ENCODE measurements at places on chromosomes 12 and 14. TPM values are rescaled to one million over a fixed set of nuclear protein-coding genes. Genes with fewer than 3 reads are reported as not detected.
A peak's percentile ranks its signal among the peaks of the same experiment; 100 is the strongest.

Gene KRT72
- total RNA-seq, result not detected

Gene EXOC3L4
- total RNA-seq, result 0.66 TPM

Gene OTUB2
- total RNA-seq, result 0.73 TPM

Gene ZCRB1
- 28.0 TPM for total RNA-seq

Gene ANKRD33
- total RNA-seq, result not detected

Gene RNASE7
- 1.6 TPM for total RNA-seq

Gene IKBIP
- 12.3 TPM for total RNA-seq

Gene PRPH
- total RNA-seq, result 0.96 TPM

Gene FGF23
- total RNA-seq, result not detected

Gene PDE3A
- 9.4 TPM for total RNA-seq

Gene TCL1A
- not detected for total RNA-seq

Gene ERP27
- total RNA-seq, result 7.8 TPM

Gene DLK1
- total RNA-seq, result 5.2 TPM

Gene FZD10
- 0.48 TPM for total RNA-seq

Gene TAC3
- not detected for total RNA-seq

GRCh38 chr12:74285773-74286172 is 251.9 kb upstream of the ATXN7L3B start:
- no peak for DNase-seq

DNA sequence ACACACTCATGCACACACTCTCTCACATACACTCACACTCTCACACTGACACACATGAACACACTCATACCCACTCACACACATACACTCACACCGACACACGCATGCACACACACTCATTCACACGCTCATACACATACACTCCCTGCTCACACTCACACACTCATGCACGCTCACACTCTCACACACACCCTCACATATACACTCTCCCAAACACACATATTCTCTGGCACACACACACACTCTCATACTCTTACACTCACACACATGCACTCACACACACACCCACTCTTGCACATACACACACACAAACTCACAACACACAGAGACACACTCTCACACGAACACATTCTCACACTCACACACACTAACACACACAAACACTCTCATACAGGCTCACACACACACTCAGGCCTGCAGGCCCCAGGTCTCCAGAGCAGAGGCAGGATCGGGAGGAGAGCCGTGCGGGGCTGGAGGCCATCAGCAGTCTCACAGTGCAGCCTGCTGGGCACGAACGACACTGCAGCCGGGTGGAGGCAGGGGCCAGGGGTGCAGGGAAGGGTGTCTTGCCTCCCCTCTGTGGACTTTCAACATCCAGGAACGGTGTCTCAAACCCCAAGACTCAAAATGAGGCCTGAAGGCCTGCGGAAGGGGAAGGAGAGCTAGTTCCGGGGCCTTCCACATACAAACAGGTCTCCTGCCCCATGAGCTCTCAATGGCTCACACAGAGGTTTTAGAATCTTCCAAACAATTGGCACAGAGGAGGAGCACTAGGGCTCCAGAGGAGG is 148.7 kb downstream of the ANO2 start:
- no peak for DNase-seq

DNA sequence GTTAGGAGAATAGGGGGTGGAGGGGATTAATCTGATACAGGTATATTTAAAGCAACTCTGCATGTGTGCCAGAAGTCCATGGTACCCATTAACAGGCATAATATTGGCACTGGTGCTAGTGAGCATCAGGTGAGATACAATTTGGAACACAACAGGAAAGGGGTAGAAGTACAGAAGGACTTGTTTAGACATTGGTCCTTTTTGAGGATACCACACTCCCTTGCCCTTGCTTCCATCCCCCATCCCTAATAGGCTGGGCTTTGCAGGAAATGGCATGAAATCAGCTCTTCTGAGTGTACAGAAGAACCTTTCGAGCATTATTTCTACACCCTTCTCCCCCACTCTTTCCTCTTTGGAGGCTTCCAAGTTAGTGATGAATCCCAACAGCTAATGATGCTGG is 16.4 kb downstream of the PCBP2 start:
- DNase-seq, result no peak

DNA sequence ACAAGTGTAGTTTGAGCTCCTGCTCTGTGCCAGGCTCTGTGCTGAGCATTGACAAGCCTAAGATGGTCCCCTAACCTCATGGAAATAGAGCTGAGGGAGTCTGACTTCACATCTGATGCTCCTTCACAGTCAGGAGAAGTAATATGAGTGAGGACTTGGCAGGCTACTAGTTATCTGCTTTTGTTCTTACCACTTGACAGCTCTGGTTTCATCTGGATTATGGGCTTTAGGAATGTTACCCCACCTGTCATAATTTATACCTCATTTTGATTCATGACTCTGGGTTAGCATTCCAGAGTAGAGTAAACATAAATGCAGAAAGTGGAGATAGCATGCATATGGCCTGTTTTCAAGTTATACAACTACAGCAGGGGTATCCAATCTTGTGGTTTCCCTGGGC is 40.5 kb downstream of the ATP6V1D start:
- no peak for DNase-seq

DNA sequence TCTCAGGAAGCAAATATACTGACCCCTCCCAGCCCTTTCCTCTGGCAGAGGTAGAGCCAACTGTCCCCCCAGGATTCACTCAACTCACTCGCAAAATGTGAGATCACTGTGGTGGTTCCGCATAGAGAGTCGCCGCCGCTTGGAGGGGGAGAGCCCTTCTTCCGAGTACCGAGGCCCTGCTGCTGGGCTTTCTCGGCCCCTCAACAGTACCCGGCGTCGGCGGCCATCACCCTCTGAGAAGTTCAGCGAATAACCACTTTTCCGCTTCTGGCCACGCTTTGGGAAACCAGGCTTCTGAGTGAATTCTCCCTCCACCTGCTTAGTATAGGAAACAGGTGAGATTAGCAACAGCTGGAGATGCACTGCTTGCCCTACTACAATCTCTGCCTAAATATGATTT is 31.1 kb downstream of the BAZ2A start:
- DNase-seq, result no peak

DNA sequence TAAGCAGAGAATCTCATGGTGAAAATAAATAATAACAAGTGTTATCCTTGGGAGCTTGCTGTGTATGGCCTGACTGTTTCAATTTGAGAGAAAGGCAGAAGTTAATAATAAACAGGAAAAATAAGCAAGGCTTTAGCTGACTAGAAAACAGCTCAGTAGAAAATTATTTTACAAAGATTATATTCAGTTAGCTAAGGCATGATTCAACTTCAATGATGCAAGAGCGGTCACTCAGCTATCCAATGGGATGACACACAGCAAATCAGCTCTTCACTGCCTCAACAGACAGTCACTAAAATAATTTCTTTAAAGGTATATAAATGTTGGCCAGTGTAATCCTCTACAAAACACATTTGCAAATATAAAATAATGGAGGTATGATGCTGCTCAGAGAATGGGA is 18.6 kb downstream of the GSTZ1 start:
- no peak for DNase-seq

DNA sequence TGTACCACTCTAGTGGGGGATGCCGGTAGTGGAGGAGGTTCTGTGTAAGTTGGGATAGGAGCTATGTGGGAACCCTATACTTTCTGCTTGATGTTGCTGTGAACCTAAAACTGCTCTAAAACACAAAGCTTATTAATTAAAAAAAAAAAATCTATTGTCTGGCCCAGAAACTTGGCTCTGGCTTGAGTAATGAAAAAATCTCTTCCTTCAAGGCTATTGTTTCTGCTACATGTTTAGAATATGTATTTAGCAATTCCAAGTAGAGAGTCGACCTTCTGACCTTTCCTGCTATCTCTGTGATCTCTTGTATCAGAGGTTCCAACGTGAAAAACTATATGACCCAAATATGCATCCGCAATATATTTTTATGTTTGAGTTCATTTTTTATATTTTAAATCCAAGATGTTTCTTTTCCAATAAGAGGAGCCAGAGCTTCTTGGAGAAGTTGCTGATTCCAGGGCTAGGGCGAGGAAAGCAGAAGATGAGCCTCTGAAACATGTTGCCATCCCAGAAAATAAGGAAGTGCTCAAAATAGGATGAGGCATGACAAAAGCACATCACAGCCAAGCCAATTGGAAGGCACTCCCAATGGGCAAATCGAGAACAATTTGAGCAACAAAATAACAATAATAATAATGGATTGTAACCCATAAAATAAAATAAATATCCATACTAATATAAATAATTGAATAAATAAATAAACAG is 184.6 kb upstream of the TMEM260 start:
- no peak for DNase-seq

- DNase-seq, result no peak
These were observed 227.1 kb upstream of the KRR1 start for GRCh38 chr12:75738486-75738885.

GRCh38 chr12:6135071-6135470 is 10.6 kb upstream of the VWF start:
- no peak for DNase-seq

- DNase-seq, result no peak
These were observed 1.9 kb upstream of the MYF5 start for GRCh38 chr12:80714846-80715245.

DNA sequence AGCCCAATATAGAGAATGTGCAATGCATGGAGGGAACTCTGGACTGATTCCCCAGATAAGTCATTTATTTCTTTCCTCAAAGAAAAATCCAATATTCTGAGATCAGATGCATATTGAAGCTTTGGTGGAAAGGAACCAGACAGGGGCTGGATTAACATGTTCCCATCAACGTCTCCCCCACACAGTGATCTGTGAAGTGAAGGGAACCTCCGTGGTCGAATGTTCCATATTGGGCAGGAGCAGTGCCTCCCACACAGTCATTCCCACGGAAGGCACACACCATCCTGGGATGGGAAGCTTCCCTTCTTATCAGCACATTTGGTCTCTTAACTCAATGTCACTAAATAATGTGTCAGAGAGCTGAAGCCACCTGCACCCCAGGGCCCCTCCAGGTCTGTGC is 247.1 kb downstream of the BCL11B start:
- no peak for DNase-seq

DNA sequence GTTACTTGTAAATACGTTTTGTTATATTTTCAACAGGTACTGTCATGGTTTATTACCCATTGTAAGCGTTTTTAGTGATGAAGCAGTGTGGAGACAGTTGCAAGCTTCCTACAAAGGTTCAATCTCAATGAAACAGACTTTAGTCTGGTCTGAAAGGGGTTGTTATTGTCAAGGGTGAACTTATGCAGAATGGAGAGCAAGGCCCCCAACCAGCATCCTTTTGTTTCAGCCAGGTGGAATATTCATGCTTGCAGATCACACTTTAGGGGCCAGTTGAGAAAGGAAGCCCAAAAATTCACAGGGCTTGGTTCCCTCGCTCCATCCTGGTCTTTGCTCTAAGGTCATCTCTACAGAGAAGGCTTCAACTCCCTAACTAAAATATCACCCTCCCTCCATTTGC is 103.7 kb downstream of the PRICKLE1 start:
- no peak for DNase-seq

GRCh38 chr14:45082420-45082819 is 1.5 kb upstream of the PRPF39 start:
- no peak for DNase-seq

- no peak for DNase-seq
These were observed 9.9 kb downstream of the DPF3 start for GRCh38 chr14:72883961-72884360.

GRCh38 chr12:5745251-5745888 is 199.7 kb downstream of the ANO2 start:
- DNase-seq, result no peak

DNA sequence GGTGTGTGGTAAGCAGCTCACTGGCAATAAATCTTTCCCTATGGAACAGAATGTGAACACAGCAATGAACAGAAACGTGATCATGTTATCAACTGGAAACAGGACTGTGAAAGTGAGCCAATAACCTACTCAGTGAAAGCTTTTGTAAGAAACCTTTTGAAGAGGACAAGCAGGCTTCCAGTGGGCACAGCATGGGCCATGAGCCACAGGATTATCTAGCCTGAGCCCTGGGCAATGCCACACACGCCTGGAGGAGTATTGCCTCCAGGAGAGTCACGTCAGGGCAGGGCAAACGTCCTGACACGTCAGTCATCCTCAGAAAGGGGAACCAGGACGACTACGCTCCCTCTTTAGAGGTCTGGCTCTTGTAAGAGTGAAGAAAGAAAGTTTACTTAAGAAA is 32.3 kb downstream of the NRDE2 start:
- no peak for DNase-seq

GRCh38 chr14:64671591-64671990 is 32.6 kb upstream of the PLEKHG3 start:
- no peak for DNase-seq

DNA sequence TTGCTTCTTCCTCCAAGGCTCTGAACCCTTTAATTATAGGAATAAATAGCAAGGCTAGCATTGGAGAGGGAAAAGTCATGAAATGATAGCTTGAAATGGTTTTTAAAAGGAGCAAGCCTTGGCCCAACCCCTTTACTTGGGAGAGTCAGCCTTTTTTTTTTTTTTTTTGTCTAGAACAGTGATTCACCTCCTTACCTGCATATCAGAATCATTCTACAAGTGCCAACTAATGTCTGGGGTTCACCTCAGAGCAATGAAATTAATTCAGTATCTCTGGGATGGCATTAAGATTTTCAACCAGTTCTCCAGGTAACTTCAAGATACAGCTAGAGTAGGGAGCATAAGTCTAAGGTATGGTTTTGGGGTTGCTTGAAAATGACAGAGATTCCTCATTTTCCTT is 41.3 kb upstream of the TMTC2 start:
- no peak for DNase-seq

- peak; percentile 94 for DNase-seq
These were observed 15.7 kb downstream of the TBX3 start for GRCh38 chr12:114668151-114668885.

DNA sequence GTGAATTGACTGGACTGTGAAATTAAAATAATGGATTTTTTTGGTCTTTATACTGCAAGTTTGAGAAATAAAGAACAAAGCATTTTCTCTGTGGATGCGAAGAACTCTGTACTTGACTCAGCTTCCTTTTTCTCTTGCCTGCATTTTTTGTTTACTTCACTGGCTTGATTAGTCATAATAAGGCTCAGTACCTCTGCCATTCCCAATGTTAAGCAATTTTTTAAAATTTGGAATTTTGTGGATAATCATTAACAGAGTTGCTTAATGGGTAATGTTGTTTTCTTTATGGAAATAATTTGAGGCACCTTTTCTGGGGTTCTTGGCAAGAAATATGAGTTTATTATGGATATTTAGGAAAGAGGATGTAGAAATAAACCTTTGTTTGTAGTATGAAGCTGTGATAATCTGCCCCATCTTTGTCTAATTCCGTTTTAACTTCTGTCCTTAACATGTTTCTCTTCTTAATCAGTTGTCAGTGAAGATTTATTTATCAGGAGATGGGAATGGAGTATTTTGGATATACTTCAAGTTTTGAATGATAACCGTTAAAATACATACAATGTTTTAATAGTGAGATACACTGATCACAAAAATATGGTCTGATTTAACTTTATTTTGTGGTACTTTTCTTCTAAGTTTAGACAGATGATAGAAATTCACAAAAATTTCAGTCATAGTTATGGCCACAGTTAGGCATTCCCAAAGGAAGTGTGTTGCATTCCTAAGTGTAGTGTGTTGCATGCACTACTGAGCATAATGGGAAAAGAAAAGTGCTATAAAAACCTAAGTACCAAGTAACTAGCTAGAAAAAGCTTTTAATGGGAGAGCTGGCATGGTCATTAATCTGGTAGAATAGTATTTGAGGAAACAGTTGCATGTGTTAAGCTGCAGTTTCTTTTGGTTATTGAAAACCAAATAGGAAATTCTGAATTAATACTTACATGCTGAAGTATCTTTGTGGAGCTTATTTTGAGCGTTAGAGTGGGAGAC is 27.7 kb downstream of the WNK1 start:
- DNase-seq, result no peak

Measured in breast epithelium (tissue), 4 donors.